Stimulated activated CD4-positive, alpha-beta T cell treated with anti-CD3 and anti-CD28 coated beads, Interleukin-2, amount 100 ng/mL, for 48 hours (primary cell): ENCODE measurements at places on chromosomes 6 and 20.

GRCh38 chr6:53301801-53302537 lies 46.8 kb downstream of the ELOVL5 start:
- DNase-seq: no peak

DNA sequence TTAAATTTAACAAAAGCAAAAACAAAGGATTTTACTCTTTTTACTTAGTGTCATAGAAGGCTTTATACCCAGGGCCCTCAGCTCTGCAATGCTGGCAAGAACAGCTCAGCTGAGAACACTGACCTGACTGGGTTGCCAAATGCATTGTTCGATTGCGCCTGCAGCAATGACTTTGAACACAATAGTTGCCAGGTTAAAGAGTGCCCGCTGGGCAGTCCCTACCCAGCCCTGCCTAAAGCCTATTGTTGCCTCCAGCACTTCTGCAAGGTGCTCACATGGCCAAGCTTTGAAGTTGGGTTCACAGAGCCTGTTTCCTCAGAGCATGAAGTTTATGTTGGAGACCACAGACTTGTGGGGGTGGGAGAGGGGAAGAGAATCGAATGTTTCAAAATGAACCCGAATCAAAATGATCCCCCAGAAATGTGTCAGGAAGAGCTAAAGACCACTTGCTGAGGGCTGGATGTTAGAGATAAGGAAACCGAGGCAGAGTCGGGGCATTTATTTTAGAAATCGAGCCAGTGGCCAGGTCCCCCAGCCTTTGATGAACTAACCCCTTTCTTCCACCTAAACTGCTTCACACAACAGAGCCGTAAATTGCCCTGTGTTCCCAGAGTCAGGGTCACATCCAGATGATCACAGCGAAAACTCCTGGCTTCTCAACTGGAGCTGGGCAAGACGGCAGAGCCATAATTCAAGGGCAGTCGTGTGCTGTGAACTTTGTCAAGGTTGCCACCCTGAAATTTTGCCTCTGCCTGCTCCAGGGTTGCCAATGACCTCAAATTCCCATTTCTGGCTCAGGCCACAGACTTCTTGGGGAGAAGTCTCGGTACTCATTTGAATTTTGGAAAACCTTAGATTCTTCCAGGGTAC lies 55.0 kb downstream of the FOXA2 start:
- DNase-seq: no peak

- DNase-seq: no peak
Observed at GRCh38 chr6:157951828-157952227, 29.8 kb upstream of the SYNJ2 start.

DNA sequence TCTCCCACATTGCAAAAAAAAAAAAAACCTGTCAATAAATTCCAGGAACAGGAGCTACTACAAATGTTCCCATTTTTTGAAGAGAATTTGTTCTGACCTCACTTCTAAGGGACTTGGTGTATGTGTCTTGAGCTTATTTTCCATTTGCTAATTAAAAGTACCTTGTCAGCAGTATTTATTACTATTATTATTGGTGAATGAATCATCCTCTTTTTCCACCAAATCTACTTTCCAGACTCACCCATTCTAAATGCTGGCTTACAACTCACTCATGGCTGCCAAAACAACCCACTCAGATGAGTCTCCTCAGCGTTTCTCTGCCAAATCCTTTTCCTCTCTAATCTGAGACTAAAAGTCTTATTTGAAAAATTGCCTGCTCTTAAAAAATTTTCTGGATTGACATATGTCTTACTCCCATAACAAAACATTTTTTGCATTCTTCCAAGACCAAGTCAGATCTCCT lies 33.2 kb upstream of the TASP1 start:
- DNase-seq: no peak

DNA sequence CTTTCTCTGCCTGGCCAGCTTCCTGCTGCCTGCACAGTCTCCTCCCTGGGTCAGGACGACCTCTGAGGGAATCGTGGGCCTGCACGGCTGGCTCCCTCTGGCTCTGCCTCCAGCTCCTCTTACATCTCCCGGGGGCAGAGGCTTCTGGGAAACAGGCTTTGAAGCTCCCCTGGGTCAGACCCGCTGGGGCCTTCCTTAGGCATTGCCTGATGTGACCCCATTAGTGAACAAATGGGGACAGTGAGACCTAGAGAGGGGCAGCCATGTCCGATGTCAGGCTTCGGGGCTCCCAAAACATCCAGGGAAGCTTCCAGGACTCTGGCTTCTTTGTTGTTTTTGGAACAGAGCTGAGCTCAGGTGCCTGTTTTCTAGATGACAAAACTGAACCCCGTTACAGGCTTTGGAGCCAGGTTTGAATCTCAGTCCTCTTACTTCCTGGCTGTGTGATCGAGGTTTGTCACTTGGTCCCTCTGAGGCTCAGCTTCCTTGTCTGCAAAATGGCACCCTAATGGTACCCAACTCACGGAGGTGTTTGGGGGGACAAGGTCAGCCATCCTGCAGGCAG lies 94.3 kb downstream of the CEBPB start:
- no peak for DNase-seq

- no peak for DNase-seq
Observed at GRCh38 chr6:14200047-14200446, 82.5 kb downstream of the CD83 start.

GRCh38 chr6:163354761-163355425 lies 59.6 kb upstream of the QKI start:
- DNase-seq: no peak

DNA sequence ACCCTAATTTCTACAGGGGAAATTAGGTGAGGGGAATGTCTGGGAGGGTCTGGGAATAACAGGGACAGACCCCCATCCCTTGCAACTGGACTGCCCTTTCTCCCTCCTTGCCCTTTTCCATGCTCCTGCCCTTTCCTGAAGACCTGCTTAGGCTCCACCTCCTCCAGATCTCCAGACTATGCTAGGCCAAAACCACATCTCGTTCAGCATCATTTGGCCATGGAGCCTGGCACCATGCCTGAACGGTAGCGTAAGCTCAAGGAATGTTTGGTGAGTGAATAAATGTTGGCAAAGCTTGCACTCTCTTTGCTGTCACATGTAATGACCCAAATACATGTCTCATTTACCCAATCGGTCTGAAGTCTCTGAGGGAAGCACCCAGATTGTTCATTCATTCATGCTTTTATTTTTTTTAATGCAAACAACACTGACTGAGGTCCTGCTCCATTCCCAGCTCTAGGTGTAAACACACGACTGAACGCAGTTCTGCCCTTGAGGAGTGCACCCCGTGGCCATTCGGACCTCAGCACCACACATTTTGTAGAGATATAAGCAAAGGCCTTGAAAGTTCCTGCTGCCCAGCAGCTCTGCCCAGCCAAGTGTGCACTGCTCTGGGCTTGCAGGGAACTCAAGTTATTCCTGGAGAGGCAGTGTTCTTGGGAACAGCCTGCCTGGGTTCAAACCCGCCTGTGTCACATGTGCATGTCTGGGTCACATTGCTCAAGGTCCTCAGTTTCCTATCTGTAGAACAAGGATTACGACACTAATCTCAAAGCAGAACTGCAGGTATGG lies 1.1 kb upstream of the GRM4 start:
- no peak for DNase-seq

- DNase-seq: no peak
Observed at GRCh38 chr6:133551847-133552341, 310.7 kb downstream of the EYA4 start.

- no peak for DNase-seq
Observed at GRCh38 chr6:87237804-87238203, 82.4 kb downstream of the ZNF292 start.

GRCh38 chr20:48689874-48690571 lies 137.8 kb downstream of the PREX1 start:
- no peak for DNase-seq

DNA sequence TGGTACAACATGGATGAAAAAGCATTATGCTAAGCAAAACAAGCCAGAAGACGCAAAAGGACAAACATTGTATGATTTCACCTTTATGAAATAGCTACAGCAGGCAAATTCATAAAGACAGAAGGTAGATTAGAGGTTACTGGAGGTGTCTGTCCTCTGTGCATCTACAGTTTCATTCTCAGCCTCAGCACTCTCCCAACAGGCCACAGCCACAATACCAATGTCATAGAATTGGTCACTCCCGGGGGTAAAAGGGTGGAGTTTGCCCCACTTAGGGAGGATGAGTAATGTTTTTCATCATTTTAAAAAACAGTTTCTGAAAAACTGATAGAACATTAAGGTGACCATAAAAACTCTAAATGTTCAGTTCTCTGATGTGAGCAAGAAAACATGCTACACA lies 17.2 kb upstream of the TMX4 start:
- no peak for DNase-seq

GRCh38 chr6:167731731-167732422 lies 94.8 kb upstream of the AFDN start:
- DNase-seq: no peak
